Stimulated activated CD4-positive, alpha-beta T cell treated with anti-CD3 and anti-CD28 coated beads, Interleukin-15, amount 100 ng/mL, for 24 hours (primary cell): ENCODE measurements at places on chromosomes 7 and 10.

- DNase-seq = no peak
These were observed 1.9 kb upstream of the MYH16 start for GRCh38 chr7:99270702-99271101.

- peak; percentile 69 for DNase-seq
These were observed 19.3 kb downstream of the MYOF start for GRCh38 chr10:93462881-93463280.

DNA sequence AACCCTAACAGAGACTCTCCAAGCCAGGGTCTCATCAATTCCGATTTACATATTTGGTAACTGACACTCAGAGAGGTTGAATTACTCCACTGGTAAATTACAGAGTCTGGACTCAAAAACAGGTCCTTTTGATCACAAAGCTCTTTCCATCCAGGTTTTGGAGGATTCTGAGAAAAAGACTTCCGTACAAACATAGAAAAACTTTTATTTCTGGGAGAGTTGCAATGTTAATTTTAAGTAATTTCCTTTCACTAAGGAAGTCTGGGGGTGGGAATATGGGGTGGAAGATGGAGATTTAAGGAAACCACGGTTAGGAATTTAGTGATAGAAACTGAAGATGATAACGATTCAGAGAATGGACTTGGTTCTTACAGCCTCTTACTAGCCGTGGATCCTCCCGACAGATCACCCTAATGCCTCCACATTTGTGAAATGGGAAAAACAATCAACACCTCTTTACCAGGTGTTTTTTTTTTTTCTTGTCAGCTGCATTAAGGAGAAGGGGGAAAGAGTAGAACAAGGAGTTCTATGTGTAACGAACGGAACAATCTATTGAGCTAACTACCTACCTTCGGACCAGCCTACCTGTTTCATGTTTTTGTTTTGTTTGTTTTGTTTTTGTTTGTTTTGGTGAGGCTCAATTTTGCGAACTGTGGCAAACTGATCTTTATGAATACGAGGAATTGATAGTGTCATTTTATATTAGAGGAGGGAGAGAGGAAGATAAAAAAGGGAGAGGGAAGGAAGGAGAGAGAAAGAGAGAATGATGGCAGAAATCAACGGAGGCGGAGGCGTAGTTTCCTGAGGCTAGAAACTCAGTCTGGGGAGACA is 1.7 kb upstream of the RBM20 start:
- no peak for DNase-seq

- no peak for DNase-seq
These were observed 5.0 kb downstream of the GPER1 start for GRCh38 chr7:1092806-1093501.

DNA sequence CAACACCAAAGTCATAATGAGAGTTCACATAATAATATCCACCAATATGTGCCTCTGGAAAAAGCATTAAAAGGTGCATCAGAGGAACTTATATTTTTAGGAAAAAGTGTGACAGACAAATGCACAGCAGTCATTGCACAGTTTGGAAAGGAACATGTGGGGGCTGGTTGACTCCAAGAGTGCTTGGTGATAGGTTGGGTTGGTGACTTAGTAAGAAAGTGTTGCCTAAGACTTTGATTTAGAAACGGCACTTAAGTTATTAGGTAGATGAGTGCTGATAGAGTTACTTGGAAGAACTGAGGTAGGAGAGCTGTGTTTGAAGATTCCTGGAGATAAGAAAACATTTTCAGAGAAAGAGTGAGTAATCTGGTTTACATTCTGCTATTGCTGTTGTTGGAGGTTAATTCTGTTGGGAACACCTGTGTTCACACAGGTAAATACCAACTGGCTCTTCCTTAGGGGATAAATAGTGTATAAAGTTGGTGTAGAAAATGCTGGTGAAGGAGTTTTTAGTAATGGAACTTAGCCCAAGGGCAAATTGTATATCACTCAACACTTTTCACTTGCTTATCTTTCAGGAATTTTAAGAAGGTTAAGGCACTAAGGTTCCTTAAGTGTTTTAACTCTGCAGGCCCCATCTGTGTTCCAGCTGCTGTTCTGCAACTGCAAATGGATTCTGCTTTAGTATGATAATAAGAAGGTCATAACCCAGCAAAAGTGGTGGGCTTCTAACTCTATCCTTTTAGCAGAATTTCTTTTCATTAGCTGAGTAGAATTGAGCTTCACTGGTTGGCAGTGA is 196.1 kb downstream of the NSUN6 start:
- no peak for DNase-seq

- no peak for DNase-seq
These were observed 5.8 kb downstream of the ELFN1 start for GRCh38 chr7:1675673-1676549.

GRCh38 chr10:2462581-2462980 is 604.8 kb upstream of the PFKP start:
- no peak for DNase-seq

DNA sequence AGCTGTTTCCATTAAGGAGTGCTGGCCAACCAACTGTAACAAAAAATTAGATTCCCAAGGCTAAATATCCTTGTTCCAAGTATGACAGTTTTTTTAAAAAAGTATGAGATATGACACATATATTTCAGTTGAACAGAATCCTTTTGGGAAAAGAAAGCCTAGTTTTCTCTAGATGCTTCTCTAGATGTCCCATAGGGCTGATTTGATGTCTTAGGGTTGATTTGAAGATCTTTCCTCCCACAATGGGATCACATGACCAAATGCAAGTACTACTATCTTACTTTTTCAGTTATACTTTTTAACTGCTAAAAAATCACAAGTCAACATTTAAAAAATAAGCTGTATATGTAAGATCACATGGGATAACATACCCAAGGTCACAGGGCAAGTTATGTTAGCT is 3.7 kb downstream of the NAMPT start:
- DNase-seq = no peak
